ENCODE measurements at places on chromosomes 7 and 10. TPM values are rescaled to one million over a fixed set of nuclear protein-coding genes. Genes with fewer than 3 reads are reported as not detected.
A peak's percentile ranks its signal among the peaks of the same experiment; 100 is the strongest.

- H3K27ac ChIP-seq: peak overlapping the region; percentile 92
- H3K27me3 ChIP-seq: peaks cover 3% of the 10 kb centered on the region
- peak overlapping the region; percentile 94 for H3K4me3 ChIP-seq
- no peak for DNase-seq
- H3K36me3 ChIP-seq: peaks cover 19% of the 10 kb centered on the region
Observed at GRCh38 chr7:97971120-97971989, 18.6 kb downstream of the OCM2 start.

- no peaks in the 10 kb centered on the region for H3K36me3 ChIP-seq
- no peak overlapping the region for H3K4me3 ChIP-seq
- DNase-seq: no peak
- H3K27me3 ChIP-seq: peaks cover 19% of the 10 kb centered on the region
- no peak overlapping the region for H3K27ac ChIP-seq
Observed at GRCh38 chr7:129069021-129069420, 14.1 kb upstream of the TNPO3 start.

GRCh38 chr10:27743012-27743876, 2.4 kb downstream of the MKX start:
- peaks cover 71% of the 10 kb centered on the region for H3K27me3 ChIP-seq
- no peaks in the 10 kb centered on the region for H3K36me3 ChIP-seq
- DNase-seq: peak; percentile 34
- H3K4me3 ChIP-seq: peak overlapping the region; percentile 78
- H3K27ac ChIP-seq: peak overlapping the region; percentile 85
- H3K4me1 ChIP-seq: peaks cover 16% of the 10 kb centered on the region

DNA sequence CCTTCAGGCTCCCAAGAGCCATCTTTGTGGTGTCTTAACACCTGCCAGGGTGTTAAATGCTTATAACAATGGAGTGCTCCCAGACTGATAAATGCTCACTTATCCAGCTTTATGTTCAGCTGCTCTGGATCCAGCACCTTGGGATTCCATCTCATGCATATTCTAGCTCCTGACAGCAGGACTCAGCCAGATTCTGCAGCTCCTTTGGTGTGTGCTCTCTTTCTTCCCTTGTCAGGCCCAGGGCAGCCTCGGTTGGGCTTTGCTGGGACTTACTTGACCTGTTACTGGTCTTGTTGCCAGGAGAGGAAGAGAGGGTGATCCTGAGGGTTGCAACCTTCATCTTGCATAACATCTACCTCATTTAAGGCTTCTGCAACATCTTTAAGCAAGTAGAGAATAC, 59.4 kb upstream of the CCNY start:
- no peak for DNase-seq
- H3K4me1 ChIP-seq: no peaks in the 10 kb centered on the region
- H3K36me3 ChIP-seq: no peaks in the 10 kb centered on the region
- no peak overlapping the region for H3K4me3 ChIP-seq

The TWIST1 gene
- total RNA-seq: 1.8 TPM

DNA sequence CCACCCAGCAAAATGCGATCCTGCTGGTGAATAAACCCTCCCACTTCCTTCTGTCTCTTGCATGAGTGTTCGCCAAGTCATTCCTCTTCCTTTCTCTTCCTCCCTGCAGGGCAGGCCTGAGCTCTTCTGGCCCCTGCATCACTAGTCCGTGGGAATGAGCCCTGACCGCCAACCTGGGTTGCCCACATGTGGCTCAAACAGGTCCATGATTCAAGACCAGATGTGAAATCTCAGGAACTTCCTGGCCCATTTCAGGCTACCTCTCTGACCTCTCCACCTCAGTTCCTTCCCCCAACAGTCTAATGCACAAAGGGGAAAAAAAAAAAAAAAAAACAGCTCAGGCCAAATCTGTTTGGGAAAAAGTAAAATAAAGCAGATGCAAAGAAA, 5.4 kb upstream of the YWHAG start:
- H3K27me3 ChIP-seq: no peaks in the 10 kb centered on the region
- no peak for DNase-seq
- no peaks in the 10 kb centered on the region for H3K36me3 ChIP-seq
- H3K4me3 ChIP-seq: no peak overlapping the region

- H3K27ac ChIP-seq: no peak overlapping the region
- no peaks in the 10 kb centered on the region for H3K27me3 ChIP-seq
- H3K4me3 ChIP-seq: no peak overlapping the region
- DNase-seq: no peak
Observed at GRCh38 chr10:62456611-62457101, 82.5 kb downstream of the ZNF365 start.

The SPDYE2 gene
- total RNA-seq: not detected

DNA sequence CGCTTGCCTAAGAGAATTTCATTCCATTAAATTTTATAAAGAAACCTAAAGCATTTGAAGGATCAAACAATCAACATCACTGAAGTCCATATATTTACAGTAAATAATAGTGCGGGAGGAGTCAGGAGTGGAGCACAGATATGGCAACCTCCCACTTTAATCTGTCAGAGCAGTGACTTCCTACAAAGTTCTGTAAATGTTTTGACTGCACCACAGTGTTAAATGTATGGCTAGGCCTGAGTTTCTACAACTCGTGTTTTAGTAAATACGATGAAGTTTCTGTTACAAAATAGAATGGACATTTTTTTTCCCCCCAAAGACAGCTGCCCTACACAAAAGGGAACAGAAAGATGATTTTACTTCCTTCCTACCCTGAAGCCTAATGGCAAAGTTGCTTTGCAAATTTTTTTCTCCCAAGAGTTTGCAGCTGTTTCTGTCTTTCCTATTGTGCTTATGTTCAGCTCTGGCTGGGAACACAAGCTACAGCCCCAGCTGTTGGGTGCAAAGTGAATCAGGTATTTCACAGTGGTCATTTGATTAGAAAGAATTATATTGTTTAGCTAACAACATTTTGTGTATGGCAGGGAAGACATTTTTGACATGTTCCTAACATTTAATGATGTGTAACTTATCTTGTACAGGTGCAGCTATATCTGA, 62.1 kb downstream of the MET start:
- H3K4me1 ChIP-seq: peaks cover 56% of the 10 kb centered on the region
- peaks cover 2% of the 10 kb centered on the region for H3K36me3 ChIP-seq
- H3K27me3 ChIP-seq: no peaks in the 10 kb centered on the region
- H3K27ac ChIP-seq: peak overlapping the region; percentile 6
- H3K4me3 ChIP-seq: no peak overlapping the region

The BTBD16 gene
- not detected for total RNA-seq

GRCh38 chr10:31004611-31005193, 27.0 kb downstream of the ZNF438 start:
- H3K4me1 ChIP-seq: peaks cover 11% of the 10 kb centered on the region
- H3K27me3 ChIP-seq: no peaks in the 10 kb centered on the region
- no peaks in the 10 kb centered on the region for H3K36me3 ChIP-seq
- no peak for DNase-seq

The HOGA1 gene
- total RNA-seq: 11.9 TPM

GRCh38 chr10:15167411-15168290, 842 bp downstream of the NMT2 start:
- peak overlapping the region; percentile 94 for H3K27ac ChIP-seq
- no peaks in the 10 kb centered on the region for H3K27me3 ChIP-seq
- H3K4me1 ChIP-seq: peaks cover 23% of the 10 kb centered on the region

GRCh38 chr7:133771788-133772419, 355.2 kb upstream of the LRGUK start:
- H3K27me3 ChIP-seq: no peaks in the 10 kb centered on the region
- H3K4me1 ChIP-seq: peaks cover 14% of the 10 kb centered on the region
- H3K36me3 ChIP-seq: no peaks in the 10 kb centered on the region
- H3K4me3 ChIP-seq: no peak overlapping the region
- no peak for DNase-seq

All from progenitor cell of endocrine pancreas (in vitro differentiated cells).